ENCODE measurements at places on chromosomes 12 and 14.

DNA sequence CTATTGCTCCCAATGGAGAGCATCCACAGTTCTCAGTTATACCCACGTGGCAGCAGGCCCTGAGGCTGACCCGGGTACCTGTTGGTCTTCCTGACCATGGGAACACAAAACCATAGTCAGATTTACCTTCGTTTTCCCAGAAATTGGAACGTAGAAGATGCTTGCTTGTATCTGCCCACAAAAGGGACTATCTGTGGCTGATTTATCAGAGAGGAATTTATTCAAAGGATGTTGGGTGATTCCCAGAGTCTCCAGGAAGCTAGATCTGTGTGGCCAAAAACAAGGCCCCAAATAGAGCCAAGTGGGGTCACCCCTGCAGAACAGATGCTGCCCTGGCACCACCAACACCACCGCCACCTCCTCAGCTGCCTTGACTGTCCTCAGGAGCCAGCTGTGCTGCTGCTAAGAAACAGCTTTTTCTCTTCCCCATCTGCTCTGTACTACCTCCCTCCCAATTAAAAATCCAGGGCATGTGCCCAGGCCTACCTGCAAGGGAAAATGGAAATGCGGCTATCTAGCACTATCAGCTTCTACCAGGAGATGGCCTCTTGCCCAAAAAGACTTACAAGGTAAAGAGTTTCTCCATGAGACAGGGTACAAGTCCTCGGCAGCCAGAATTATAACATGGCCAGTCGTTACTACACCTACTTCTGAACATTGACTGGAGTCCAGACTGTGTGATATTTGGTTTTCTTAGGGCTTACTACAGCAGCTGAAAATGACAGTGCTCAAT, 128.6 kb upstream of the PLEKHG7 start:
- peak; percentile 19 for DNase-seq

- no peak for DNase-seq
Measured at GRCh38 chr14:101502761-101503392, 58.4 kb upstream of the DIO3 start.

DNA sequence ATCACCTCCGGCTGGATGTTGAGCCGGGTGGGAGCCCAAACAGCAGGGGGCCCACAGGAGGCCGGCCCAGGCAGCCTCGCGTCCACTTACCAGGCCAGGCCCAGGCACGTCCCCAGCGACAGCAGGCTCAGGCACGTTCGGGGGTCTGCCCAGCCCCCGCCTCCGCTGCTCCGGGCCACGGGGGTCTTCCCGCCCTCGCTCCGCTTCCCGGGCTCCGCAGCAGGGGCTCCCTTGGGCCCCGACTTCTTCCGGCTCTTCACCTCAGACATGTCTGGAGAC, 216 bp downstream of the IKBIP start:
- DNase-seq, result peak; percentile 69

DNA sequence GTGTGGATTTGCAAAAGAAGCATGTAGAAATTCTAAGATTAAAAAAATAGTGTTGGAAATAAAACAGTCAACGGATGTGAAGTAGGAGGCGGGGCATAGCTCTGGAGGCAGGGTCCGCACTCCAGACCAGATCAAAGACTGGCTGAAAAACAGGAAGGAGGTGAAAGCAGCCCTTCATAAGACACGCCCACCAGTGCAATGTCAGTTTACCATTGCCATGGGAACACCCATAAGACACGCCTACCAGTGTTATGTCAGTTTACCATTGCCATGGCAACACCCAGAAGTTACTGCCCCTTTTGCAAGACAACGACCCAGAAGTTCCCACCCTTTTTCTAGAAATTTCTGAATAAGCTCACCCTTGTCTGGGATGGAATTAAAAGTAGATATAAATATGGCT, 87.1 kb downstream of the FZD10 start:
- no peak for DNase-seq

GRCh38 chr12:71871116-71871515, 31.6 kb downstream of the TBC1D15 start:
- DNase-seq, result no peak

- no peak for DNase-seq
Measured at GRCh38 chr12:23556661-23557060, 392.8 kb downstream of the SOX5 start.

- no peak for DNase-seq
Measured at GRCh38 chr14:35285168-35286002, 6.8 kb upstream of the PSMA6 start.

DNA sequence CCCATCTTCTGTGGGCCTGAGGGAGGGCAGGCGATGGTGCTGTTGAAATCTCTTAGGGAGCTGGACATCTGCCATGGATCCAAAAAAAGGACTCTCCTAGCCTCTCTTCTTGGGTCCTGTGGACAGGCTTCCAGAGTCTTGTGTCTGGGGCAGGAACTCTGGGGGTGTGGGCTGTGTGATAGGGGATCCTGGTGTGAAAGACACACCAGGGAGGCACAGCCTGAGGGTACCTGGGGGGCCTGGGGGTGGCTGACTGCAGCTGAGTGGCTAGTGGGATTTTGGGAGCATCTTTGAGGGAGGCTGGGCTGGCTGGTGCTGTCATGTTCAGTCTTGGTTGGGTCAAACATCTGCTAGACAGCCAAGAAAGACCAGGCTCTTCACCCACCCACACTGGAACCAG, 1.8 kb upstream of the KRT83 start:
- no peak for DNase-seq

- no peak for DNase-seq
Measured at GRCh38 chr14:105153331-105153731, 15.2 kb downstream of the JAG2 start.

- DNase-seq, result no peak
Measured at GRCh38 chr12:4119157-4119761, 154.3 kb upstream of the CCND2 start.

- DNase-seq, result no peak
Measured at GRCh38 chr12:110597885-110598284, 14.8 kb upstream of the PPTC7 start.

- no peak for DNase-seq
Measured at GRCh38 chr14:34640826-34641225, 10.9 kb upstream of the SNX6 start.

GRCh38 chr12:24233519-24234246, 284.2 kb upstream of the SOX5 start:
- DNase-seq, result no peak

- DNase-seq, result no peak
Measured at GRCh38 chr14:91090743-91091142, 23.1 kb upstream of the DGLUCY start.

DNA sequence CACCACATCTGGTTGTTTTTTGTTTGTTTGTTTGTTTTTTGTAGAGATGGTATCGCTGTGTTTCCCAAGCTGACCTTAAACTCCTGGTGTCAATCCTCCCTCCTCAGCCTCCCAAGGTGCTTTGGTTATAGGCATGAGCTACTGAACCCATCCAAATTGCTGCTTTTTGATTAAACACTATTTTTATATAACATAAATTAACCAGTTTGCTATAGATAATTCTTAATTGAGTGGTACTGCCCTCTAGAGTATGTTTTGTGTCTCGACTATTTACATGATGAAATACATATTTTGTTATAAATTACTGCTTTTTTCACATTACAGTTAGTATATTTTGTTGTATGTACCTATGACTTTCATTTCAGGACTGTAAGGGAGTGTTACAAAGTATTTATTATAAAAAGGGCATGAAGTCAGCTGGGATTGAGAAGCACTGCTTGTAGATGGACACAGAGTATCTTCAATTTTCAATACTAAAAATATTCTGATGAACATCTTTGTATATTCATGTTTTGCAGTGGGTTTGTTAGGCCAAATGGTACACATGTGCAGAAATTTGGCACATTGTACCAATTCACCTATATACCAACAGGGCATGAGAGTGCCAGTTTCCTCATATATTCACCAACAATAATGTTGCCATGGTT, 14.9 kb upstream of the SCAF11 start:
- DNase-seq, result no peak

DNA sequence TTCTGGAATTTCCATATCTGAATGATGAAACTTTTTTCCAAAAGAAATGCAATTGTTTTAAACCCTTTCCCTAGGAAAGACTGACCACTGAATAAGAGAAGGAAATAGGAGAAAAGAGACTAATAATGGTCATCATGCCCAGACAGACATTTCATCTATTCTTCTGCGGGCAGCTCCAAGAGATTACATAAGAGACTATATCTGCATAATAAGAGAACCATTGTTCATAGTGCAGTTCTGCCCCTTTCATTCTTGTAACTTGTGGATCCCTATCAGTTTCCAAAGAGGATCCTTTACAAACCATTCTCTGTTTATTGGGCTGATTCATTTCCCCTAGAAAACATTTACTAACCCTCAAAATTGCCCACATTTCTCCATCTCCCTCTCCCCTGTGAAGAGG, 197.8 kb downstream of the FSCB start:
- DNase-seq, result no peak

DNA sequence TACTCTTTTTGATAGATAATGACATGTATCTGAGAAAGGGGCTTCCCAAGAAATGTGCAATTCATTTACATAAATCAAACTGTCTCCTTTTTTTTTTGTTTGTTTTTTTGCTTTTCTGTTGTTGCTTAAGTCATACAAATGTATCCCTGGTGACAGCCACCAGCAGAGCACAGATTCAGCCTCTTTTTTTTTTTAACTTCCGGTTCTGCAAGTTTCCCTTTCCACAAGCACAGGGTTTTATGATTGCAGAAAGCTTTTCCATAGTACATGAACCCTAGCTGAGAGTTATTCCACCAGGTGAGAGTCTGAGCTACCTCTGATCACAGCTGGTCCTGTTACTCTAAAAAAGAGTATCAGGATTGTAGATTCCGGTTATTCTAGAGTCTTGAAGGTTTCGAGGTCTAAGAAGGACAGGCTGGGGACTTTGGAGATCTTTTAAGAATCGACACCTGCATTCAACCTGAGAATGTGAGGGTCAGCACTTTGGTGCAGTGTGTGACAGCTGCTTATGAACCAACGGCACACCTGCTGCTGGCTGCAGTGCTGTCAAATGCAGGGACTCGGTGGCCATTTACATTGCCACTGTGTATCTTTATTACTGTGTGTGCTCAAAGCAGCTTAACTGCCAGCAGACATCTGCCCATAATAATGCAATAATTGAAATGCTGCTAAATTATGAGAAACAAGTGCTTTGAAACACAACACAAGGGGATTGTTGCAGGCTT, 551.7 kb downstream of the NRXN3 start:
- no peak for DNase-seq

DNA sequence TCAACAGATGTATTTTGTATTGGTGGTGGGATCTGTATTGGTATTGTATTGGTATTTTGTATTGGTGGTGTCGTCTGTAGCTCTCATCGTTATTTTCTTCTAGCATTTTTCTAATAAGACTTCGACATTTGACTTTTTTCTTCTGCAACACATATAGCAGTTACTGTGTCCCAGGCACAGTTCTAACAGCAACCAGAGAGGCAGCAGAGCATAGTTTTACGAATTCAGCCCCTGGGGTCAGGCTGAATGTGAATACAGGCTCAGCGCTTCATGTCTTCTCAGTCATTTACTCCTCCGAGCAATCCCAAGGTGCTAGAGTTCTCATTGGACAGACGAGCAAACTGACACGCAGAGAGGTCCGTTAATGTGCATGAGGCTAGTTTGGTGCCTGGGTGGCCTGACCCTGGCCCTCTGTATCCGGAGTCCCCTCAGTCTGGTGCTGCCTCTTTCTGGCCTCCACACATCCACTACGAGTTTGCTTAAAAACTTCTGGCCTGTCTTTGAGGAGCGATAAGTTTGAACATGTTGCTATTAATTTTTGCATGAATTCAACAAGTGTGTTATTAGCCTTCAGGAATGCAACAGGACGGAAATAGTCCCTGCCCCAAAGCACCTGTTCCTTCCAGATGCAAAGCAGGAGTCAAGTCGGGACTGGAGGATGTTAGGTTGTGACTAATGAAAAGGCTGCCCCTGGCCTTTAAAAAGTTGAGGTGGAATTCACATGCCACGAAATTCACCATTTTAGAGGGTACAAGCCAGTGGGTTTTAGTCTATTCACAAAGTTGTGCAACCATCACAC, 87.0 kb downstream of the GLT1D1 start:
- no peak for DNase-seq

GRCh38 chr12:48119078-48119833, at the start of gene PFKM:
Gene PFKM (plus strand): TSS chr12:48119364. CDS start chr12:48122775, 3,411 bp downstream.
- peak; percentile 64 for DNase-seq

Measured in endothelial cell (in vitro differentiated cells).